Neural crest cell (in vitro differentiated cells): ENCODE measurements at places on chromosomes 3 and 15.

DNA sequence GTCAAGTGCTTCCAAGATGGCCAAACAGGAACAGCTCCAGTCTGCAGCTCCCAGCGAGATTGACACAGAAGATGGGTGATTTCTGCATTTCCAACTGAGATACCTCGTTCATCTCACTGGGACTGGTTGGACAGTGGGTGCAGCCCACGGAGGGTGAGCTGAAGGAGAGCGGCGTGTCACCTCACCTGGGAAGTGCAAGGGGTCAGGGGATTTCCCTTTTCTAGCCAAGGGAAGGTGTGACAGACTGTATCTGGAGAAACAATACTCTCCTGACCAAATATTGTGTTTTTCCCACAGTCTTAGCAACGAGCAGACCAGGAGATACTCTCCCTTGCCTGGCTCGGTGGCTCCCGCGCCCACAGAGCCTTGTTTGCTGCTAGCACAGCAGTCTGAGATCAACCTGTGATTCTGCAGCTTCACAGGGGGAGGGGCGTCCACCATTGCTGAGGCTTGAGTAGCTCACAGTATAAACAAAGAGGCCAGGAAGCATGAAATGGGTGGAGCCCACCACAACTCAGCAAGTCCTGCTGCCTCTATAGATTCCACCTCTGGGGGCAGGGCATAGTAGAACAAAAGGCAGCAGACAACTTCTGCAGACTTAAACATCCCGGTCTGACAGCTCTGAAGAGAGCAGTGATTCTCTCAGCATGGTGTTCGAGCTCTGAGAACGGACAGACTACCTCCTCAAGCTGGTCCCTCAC lies 293.5 kb upstream of the SUCLG2 start:
- peak overlapping the region; percentile 94 for H3K27ac ChIP-seq
- peak overlapping the region; percentile 33 for H3K4me3 ChIP-seq
- H3K4me1 ChIP-seq, result peaks cover 12% of the 10 kb centered on the region

GRCh38 chr15:30650012-30650929 lies 24.3 kb downstream of the ARHGAP11B start:
- DNase-seq, result no peak
- H3K4me3 ChIP-seq, result no peak overlapping the region
- peaks cover 25% of the 10 kb centered on the region for H3K36me3 ChIP-seq
- no peaks in the 10 kb centered on the region for H3K4me1 ChIP-seq
- no peaks in the 10 kb centered on the region for H3K27me3 ChIP-seq
- no peak overlapping the region for H3K27ac ChIP-seq

GRCh38 chr3:120726791-120727190 lies 15.5 kb downstream of the RABL3 start:
- peaks cover 10% of the 10 kb centered on the region for H3K36me3 ChIP-seq
- no peak overlapping the region for H3K27ac ChIP-seq
- H3K4me1 ChIP-seq, result no peaks in the 10 kb centered on the region
- no peak for DNase-seq

DNA sequence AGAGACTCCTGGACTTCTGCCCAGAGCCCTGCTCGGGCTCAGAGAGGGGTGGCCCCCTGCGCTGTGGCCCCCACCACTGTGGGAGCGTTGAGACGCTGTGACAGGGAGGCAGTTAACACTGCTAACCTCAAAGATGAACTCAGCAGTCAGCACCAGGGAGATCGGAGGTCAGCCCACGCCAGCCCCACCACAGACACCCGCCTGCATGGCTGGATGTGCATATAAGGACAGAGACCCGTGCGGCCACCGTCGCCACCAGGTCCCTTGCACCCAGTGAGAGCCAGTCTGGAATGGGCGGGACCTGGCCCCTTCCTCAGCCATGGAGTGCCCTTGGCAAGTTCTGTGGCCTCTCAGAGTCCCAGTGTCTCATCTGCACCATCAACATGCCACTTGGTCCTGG lies 48.5 kb upstream of the FURIN start:
- H3K36me3 ChIP-seq, result no peaks in the 10 kb centered on the region
- peak overlapping the region; percentile 6 for H3K27ac ChIP-seq
- H3K4me3 ChIP-seq, result no peak overlapping the region
- peaks cover 2% of the 10 kb centered on the region for H3K27me3 ChIP-seq

GRCh38 chr15:58224068-58224467 lies 85.9 kb downstream of the AQP9 start:
- peaks cover 13% of the 10 kb centered on the region for H3K4me1 ChIP-seq
- H3K27ac ChIP-seq, result no peak overlapping the region
- H3K4me3 ChIP-seq, result no peak overlapping the region
- no peaks in the 10 kb centered on the region for H3K36me3 ChIP-seq

DNA sequence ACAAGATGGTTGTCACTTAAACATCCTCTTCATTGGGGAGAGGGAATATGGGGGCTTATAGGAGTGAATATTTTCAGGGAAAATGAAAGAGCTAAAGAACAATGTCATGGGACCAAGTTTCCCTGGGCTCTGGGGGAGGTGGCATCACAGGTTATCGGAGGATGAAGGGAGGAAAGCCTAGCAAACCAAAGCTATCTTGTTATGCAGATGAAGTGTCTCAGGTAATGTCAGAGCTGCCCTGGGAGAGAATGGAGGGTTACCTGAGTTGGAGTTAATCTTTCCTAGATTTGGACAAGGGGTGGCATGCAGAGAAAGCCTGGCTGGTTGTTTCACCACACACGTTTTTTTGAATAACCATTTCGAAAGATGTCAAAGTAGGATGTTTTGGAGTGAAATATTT lies 308.1 kb upstream of the ATP10A start:
- H3K36me3 ChIP-seq, result no peaks in the 10 kb centered on the region
- H3K4me3 ChIP-seq, result no peak overlapping the region
- no peaks in the 10 kb centered on the region for H3K4me1 ChIP-seq
